ENCODE measurements at places on chromosomes 3 and 15.

DNA sequence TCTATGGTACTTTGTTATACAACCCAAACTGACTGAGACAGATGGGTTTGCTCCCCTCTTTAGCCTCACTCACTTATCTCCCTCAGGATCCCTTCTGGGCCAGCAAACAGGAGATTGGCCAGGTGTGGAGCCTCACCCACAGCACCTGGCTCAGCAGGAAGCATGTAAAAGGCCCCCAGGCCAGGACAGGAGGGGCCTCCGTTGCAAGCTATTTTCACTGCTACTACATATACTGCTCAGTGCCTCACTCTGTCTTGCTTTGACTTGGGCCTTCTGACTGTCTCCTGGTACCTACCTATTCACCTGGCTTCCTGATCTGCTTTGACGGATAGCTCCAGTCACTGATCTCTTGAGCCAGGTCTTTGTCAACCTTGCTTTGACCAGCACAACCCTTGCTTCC, 20.4 kb upstream of the TPM1 start:
- H3K4me3 ChIP-seq: no peak overlapping the region
- H3K27ac ChIP-seq: no peak overlapping the region
- no peaks in the 10 kb centered on the region for H3K36me3 ChIP-seq
- H3K4me1 ChIP-seq: no peaks in the 10 kb centered on the region

DNA sequence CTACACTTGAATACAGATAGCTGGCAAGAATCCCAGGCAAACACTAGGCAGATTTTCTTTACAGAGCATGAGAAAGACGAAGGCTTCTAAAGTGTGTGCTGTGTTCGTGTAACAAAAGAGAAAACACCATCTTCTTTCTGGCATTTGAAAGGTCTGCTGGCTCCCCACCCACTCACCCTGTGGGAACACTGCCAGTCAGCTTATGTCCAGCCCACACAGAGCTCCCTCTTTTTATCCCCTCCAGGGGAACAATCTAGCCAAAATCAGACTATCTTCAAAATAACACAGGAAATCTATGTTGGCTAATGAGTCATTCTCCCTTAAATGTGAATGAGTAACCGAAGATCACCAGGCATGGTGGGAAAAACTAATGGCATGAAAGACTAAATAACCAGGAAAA, 45.6 kb upstream of the PAQR5 start:
- H3K4me1 ChIP-seq: peaks cover 11% of the 10 kb centered on the region
- no peak for DNase-seq
- peaks cover 7% of the 10 kb centered on the region for H3K36me3 ChIP-seq
- H3K27me3 ChIP-seq: no peaks in the 10 kb centered on the region
- H3K27ac ChIP-seq: no peak overlapping the region
- no peak overlapping the region for H3K4me3 ChIP-seq

- H3K4me1 ChIP-seq: peaks cover 24% of the 10 kb centered on the region
- H3K27me3 ChIP-seq: no peaks in the 10 kb centered on the region
- H3K27ac ChIP-seq: peak overlapping the region; percentile 35
- DNase-seq: no peak
- H3K4me3 ChIP-seq: no peak overlapping the region
Measured at GRCh38 chr3:130849091-130849552, 44.8 kb upstream of the ATP2C1 start.

GRCh38 chr3:128447561-128448013, 19.1 kb downstream of the DNAJB8 start:
- H3K27ac ChIP-seq: no peak overlapping the region
- H3K27me3 ChIP-seq: peaks cover 73% of the 10 kb centered on the region
- H3K4me1 ChIP-seq: no peaks in the 10 kb centered on the region
- no peaks in the 10 kb centered on the region for H3K36me3 ChIP-seq

- no peak for DNase-seq
- no peak overlapping the region for H3K27ac ChIP-seq
- no peak overlapping the region for H3K4me3 ChIP-seq
- no peaks in the 10 kb centered on the region for H3K36me3 ChIP-seq
- peaks cover 99% of the 10 kb centered on the region for H3K27me3 ChIP-seq
Measured at GRCh38 chr15:89401631-89402517, 67.2 kb upstream of the POLG start.

- no peaks in the 10 kb centered on the region for H3K27me3 ChIP-seq
- peak overlapping the region; percentile 99 for H3K27ac ChIP-seq
- DNase-seq: peak; percentile 50
- peaks cover 37% of the 10 kb centered on the region for H3K4me1 ChIP-seq
- peaks cover under 1% of the 10 kb centered on the region for H3K36me3 ChIP-seq
Measured at GRCh38 chr15:58331913-58332675, 99.7 kb upstream of the LIPC start.

DNA sequence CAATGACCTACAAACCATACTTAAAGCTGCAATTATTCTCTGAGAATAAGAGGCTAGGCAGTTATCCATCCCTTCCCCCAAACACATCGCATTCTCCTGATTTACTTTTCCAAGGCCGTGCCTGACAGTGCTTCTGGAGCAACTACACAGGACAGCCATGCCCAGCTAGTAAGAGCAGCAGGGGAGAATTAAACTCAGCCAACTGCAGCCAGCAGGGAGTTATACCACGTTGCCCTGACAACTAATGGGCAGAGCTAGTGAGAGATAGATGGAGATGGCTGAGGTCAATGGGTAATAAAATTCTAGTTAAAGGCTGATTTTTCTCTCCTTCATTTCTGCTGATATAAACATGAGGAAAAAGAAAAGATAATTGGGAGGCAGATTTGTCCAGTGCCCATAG, 193.8 kb upstream of the PPP2R3A start:
- no peak overlapping the region for H3K27ac ChIP-seq
- H3K4me1 ChIP-seq: peaks cover 9% of the 10 kb centered on the region
- H3K4me3 ChIP-seq: no peak overlapping the region
- no peaks in the 10 kb centered on the region for H3K36me3 ChIP-seq
- H3K27me3 ChIP-seq: peaks cover 5% of the 10 kb centered on the region

GRCh38 chr3:172170841-172171240, 131.5 kb downstream of the FNDC3B start:
- peaks cover 66% of the 10 kb centered on the region for H3K4me1 ChIP-seq
- DNase-seq: no peak
- peak overlapping the region; percentile 2 for H3K27ac ChIP-seq
- no peaks in the 10 kb centered on the region for H3K36me3 ChIP-seq

Data from neural crest cell (in vitro differentiated cells).